ENCODE measurements at places on chromosomes 3 and 15.

- no peak for DNase-seq
Measured at GRCh38 chr15:101162701-101163483, 89.0 kb downstream of the CHSY1 start.

GRCh38 chr3:150472421-150472820, 64.3 kb downstream of the TSC22D2 start:
- DNase-seq: no peak

- no peak for DNase-seq
Measured at GRCh38 chr3:162738784-162739183, 1242.2 kb downstream of the OTOL1 start.

- no peak for DNase-seq
Measured at GRCh38 chr3:10426346-10427220, 78.8 kb downstream of the ATP2B2 start.

GRCh38 chr3:61181874-61182273, 69.4 kb downstream of the FHIT start:
- no peak for DNase-seq

All from stimulated activated CD4-positive, alpha-beta T cell treated with anti-CD3 and anti-CD28 coated beads, Interleukin-12 subunit alpha, Interleukin-12 subunit beta, amount 100 ng/mL, for 24 hours (primary cell).